ENCODE measurements at places on chromosomes 2 and 18.

DNA sequence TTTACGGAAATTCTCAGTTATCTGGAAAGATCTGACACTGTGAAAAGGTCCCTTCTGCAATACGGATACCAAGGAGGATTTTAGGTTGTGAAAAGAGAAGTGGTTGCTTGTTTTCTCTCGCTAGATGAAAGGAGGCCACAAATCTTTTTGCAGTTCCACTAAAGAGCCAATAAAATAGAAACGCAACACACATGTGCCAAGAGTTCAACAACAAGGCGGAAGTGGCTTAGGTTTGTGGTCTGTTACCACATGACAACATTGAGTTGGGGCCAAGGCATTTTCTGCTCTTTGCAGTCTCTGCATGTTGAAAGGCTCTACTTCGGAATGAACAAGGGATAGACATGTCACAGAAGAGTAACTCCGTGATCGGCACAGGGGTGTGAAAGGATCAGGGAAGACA, 115.7 kb upstream of the OSR1 start:
- DNase-seq, result no peak

DNA sequence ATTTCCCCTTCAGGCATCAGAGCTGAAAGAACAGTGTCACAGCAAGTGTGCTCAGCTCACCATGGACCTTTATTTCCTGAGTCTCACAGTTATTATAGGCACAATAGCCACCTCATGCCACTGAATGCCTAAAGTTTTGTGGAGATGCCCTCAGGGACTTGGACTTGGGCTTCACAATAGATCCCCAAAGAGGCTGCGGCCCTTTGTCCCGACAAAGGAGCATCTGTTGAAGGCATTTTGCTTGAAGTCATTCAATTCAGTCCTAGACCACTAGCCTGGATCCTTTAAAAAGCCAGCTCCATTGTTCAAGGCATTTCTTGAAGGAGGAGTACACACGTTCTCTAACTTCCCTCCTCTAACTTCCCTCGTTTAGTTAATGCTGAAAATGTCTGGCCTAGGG, 125.4 kb downstream of the DCC start:
- no peak for DNase-seq

- DNase-seq, result no peak
Measured at GRCh38 chr18:42915299-42915698, 200.2 kb downstream of the RIT2 start.

DNA sequence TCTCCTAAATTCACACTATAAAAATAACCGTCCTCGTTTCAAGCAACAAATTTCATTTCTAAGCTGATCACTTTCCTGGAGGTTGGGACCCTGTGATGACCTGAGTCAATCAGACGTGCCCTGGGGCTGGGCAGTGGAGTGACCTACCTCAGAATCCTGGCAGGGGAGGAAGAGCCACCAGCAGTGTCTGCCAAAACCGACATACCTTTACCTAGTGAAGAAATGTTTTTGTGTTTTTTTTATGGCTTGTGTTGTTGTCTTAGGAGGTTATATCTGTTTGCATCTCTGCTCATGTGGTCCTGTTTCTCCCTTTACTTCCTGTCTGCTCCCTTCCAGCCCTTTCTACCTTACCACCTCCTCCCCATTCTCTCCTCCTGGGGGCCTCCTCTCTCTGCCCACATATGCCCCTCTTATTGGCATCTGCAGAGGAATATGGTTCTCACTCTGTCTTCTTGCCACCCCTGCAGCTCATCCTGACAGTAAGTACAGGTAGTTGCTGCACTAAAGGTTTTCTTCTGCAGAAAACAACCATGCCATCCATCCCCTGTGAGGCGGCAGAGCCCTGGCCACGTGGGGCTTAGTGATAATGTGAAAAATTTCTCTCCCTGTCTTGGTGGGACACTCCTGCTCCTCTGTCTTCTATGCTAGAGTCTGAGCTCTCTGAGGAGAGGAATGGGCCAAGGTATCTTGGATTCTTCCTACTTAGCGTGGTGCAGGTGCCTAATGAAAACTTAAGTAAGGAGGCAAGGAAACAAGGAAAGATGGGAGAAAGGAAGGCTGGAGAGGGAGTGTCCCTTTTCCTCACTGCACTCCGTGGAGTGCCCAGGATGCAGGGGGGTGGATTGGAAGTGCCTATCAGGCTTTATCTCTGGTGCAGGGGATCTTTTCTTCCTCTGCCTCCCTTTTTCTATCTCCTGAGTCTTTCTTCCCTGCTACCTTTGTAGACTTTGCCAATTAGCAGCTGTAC, 15.4 kb downstream of the ACOXL start:
- no peak for DNase-seq

DNA sequence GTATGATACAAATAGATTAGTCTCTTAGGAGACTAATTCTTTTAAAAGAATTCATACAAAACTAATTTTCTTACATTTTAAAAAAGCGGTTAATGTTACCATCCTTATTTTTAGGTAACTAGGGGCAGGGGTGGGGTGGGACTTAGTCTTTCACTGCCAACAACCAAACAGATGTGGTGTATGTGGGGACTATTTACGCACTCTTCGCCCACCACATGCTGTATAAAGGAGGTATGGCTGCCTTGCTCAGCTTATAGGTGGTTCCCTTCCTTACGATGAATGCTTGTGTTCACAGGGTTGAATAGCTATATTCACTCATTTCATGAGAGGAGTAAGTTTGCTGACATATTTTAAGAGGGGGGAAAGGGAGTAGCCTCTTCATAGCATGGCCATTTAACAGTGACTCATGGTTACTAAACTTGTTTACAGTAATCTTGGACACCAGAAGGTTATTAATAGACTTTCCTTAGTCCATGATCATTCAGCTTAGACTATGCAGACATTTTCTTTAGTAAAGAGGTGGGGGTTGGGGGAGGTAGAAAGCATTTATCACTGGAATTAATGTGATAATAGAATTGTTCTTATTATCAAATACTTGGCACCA, 61.8 kb downstream of the CAB39 start:
- DNase-seq, result no peak

GRCh38 chr2:16407358-16407757, 258.3 kb downstream of the CYRIA start:
- no peak for DNase-seq

DNA sequence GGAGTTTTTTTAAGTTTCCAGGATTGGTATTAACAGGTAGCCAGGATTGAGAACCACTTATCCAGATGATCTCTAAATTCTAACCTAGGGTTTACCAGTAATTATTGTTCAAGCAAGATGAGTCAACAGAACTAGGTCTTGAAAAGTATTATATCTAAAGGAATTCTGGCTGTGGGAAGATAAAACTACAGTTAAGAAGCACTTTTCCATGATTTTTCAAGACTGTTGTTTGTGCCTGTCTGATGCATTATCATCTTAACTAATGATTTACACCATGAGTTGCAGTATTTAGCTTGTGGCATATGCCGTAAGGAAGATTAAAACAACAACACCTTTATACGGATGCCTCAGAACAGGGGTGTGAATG, 142.2 kb upstream of the CCDC68 start:
- no peak for DNase-seq

GRCh38 chr2:236644502-236644911, 74.9 kb downstream of the ACKR3 start:
- DNase-seq, result peak; percentile 51

All from ascending aorta (tissue), 2 donors.